Stimulated activated CD4-positive, alpha-beta T cell treated with anti-CD3 and anti-CD28 coated beads, Interleukin-15, amount 100 ng/mL, for 48 hours (primary cell): ENCODE measurements at places on chromosomes 5 and 9.
A peak's percentile ranks its signal among the peaks of the same experiment; 100 is the strongest.

DNA sequence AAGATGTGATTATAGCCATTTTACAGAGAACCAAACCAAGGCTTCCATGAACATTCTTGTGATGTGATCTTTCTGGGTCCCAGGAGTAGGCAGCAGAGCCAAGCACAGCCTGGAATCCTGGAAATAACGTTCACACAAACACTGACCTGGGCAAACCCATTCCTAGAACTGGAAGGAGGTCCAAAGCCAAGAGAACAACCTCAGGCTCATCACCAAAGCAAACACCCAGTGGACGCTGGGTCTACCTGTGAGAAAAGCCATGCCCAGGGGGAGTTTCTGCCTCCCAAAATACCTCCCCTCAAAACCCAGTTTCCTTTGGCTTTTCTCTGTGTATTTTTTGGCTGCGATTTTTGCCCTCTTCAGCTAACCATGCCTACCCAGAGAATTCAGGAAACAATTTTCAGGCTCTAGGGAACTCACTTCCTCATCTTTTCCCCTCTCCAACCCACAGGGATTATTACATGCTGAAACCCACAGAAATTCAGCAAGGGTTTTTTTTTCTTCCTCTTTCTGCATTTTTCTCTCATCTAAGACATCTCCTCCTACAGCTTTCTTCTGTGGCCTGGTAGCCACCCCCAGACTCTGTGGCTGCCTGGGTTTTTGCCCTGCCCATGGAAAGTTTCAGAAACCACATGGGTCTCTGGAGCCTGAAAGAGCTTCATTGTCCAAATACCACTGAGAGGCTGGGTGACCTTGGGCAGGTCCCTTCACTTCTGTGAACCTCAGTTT is 75.0 kb downstream of the TNC start:
- peak; percentile 9 for DNase-seq

- no peak for DNase-seq
These were observed 18.5 kb downstream of the PDZD2 start for GRCh38 chr5:31657315-31657979.

DNA sequence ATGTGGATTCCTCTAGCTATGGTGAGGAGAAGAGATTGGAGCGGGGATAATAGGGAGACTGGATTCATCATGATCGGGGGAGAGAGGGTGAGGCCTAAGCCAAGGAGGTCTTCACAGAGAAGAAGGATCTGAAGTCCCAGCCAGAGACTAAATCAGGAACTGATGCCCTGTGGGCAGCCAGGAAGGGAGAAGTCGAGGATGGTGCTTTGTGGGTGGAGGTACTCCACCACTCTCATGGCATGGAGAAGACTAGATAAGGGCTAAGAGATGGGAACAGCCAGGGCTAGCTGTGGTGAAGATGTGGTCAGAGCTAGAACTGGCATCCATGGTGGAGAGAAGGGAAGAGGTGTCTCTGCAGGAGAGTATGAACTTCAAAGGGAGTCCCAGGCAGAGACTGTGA is 3.0 kb upstream of the RGS14 start:
- no peak for DNase-seq

DNA sequence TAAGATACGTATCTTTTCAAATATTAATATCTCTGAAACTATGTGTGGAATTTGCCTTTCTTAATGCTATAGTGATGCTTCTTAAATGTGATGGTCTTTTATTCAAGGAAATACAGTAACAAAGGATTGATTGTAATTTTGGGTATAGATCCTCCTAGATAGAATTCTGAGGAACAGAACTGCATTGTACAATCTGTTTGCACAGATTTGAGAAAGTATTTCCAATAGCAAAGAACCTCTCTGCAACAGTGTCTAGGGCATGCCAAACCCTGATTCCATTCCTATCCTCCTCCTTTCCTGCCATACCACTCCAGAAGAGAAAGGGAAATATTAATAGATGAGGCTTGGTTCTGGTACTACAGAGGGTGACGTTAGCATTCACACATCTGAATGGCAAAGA is 10.4 kb downstream of the SMIM15 start:
- no peak for DNase-seq

DNA sequence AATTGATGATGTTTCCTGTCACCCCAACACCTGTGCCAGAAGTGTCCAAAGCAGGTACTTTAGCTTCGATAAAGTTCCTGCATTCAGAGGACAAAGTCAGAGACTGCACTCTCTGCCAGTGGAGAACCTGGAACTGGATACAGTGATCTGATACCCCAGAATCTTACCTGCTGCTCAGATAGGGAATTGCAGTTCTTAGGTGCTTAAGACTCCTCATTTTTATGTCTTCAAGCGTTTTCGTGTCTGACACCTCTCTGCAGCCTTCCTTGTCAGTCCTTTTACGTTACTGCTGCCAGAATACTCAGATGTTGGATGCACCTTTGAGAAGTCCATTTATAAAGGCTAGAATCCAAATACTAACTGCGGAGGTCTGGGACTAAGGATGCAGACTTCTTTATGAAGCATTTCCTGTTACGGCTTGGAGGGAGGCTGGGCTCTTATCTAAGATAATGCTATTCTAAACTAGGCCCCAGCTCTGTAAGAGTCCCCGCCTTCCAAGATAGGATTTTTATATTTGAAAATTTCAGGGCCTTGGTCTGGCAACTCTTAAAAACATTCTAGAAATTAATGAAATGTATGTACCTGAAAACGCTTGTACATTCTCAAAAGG is 1.9 kb downstream of the ISOC1 start:
- DNase-seq: no peak

- DNase-seq: no peak
These were observed 39.0 kb upstream of the POC5 start for GRCh38 chr5:75756211-75756610.

- no peak for DNase-seq
These were observed 110.2 kb downstream of the MLLT3 start for GRCh38 chr9:20512106-20512505.

GRCh38 chr9:38192731-38193265 is 123.8 kb upstream of the SHB start:
- no peak for DNase-seq

GRCh38 chr5:96344678-96345577 is 88.1 kb downstream of the PCSK1 start:
- peak; percentile 11 for DNase-seq

DNA sequence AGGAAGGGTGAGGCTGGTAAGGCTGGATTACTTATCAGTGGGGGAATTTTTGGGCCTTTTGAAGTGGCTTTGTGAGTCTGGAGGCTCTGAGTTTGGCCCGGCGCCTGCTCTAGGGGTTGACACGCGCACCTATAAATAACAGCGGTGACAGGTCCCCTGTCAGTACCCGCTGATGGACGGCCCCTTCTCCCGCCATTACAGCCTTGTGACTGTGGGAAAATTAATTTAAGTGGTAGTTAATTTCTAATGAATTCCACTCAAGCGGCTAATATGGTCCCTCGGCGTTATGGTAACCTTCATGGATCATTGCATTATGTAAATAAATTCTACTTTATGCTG is 16.5 kb downstream of the MRPL36 start:
- no peak for DNase-seq

- no peak for DNase-seq
These were observed 39.7 kb upstream of the GABRP start for GRCh38 chr5:170743876-170744212.

GRCh38 chr5:138658676-138659075 is 83.5 kb upstream of the HSPA9 start:
- DNase-seq: no peak

DNA sequence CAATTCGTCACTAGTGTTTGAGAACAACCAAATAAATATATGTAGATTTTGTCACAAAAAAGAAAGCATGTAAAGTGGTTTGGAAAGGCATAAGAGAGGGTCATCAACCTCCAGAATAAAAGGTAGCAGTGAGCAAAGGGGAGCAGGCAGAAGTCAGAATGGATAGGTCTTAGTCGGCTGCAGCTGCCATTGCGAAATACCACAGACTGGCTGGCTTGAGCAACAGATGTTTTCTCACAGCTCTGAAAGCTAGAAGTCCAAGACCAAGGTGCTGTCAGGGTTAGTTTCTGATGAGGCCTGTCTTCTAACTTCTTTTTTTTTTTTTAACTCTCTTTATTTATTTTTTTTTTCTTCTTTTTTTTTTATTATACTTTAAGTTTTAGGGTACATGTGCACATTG is 208.1 kb upstream of the PIK3R1 start:
- DNase-seq: no peak

DNA sequence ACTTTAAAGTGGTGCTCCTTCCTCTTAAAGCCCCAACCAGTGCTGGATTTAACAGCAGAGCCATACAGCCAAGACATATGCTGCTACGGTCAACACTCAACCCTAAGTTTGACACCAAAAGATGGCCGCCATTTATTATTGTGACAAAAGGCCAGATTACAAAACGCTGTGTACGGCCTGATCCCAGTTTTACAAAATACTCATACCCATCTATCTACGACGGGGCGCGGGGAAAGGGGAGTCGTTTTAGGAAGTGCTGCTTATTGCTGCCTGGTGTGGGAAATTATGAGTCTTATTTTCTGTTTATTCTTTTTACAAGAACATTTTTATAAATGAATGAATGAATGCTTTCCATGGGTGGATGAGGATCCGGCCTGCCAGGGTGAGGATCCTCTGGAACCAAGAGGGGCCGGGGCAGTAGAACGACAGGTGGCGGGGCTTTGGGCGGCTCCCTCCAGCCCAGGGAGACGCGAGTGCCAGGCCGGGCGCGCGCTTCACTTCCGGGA is 457 bp upstream of the IDNK start:
- peak; percentile 29 for DNase-seq

- DNase-seq: no peak
These were observed 3.9 kb upstream of the NKD2 start for GRCh38 chr5:1004461-1005248.

DNA sequence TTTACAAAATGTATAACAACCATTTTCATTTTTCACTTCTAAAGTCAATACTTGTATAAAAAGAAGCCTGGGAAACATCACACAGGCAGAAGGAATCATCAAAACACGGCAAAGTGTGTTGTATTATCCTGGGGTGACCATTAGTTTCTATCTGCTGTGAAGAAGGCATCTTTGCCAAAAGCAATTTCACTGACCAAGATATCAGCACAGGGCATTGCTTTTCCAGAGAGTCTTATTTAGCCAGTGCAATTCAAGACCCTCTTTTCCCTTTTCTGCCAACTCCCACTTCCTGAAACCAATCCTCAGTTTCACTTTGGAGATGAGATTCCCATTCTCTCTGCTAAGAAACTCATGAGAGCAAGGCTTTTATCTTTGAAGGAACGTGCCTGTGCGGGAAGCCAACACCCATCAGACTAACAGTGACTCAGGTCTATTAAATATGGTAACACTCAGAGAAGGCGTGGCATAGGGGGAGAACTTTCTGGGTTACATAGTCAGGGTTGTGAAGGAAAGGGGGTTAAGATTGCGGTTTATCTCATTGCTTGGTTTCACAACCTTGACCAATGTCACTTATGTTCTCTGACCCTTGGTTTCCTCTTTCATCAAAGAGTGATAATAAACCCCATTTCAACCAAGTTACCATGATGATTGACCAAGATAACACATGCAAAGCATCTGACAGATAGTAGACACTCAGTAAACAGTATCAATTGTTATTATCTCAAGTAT is 666.9 kb upstream of the KLF4 start:
- DNase-seq: no peak

- DNase-seq: no peak
These were observed 344.2 kb downstream of the ADGRV1 start for GRCh38 chr5:90902651-90903386.

DNA sequence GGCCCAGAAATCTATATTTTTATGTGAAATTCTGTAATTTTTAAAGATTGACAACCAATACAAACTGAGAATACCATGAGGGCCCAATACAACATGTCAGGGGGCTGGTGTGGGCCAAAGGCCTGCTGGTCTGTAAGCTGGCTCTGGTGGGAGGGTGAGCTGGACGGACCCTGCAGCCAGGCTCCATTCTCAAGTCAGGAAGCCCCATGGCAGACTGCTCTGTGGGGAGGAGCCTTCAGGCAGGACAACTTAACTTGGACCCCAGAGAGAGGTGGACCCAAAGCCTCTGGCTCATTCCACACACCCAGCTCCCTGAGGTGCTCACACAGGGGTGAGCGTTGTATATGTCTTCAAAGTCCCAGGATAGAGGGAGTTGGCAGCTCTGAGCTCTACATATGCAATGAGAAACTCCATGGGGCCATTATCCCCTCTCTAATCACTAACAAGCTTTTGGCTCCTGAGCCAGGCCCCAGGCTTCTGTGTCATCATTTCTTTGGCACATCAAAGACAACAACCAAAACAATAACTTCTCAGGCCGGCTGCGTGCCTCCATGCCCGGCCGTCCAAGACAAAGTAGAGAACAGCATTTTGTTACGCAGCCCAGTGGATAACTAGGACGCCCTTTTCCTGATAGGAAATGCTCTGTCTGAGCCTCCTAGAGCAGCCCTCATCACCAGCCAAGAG is 6.4 kb downstream of the SEPTIN8 start:
- no peak for DNase-seq

DNA sequence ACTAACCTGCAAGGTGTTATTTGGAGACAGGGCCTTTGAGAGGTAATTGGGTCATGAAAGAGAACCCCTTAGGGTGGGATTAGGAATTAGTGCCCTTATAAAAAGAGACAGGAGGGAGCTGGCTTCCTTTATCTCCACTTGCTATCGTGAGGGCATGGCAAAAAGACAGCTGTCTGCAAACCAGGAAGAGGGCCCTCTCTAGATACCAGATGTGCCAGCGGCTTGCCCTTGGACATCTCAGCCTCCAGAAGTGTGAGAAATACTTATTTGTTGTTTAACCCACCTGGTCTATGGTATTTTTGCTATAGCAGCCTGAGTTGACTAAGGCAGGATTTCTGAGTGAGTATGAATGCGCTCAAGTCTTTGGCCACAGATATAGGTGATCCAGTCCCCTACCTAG is 978 bp upstream of the RGS14 start:
- DNase-seq: no peak

DNA sequence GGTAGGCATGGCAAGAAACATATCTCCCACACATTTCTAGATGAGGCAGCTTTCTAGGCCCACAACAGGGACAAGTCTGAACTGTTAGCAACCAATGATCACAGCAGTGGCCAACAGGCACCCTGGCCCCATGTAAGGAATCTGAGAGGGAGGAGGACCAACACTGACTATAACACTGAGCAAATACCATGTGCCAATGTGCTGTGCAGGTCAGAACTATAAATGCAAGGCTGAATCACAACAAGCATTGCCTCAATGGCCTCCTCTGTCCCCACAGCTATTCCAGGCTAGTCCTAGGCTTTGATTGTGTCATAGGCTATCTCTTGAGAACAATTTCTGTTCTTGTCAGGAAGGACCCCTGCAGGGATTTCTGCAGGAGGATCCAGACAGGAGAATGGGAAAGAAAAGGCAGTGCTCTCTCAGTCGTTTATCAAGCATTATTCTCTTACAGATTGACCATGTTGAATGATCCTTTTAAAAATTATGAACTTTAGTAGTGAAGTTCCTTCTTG is 221.2 kb downstream of the TLE1 start:
- DNase-seq: no peak

DNA sequence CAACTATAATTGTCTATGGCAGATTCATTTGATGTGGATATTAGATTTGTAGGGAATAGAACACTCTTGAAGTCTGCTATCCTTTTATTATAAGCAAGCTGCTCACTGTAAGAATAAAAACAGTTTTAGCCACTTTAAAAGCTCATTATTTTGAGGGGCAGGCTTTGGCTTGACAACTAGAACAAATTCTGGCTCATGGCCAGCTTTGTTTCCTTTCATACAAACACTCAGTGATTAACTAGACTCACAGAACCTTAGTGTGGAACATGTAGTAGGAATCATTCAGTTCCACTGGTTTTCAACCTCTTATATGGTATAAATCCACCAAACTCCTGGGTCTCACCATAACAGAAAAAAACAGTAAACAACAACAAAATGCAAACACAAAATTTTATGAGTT is 27.4 kb upstream of the CEP120 start:
- DNase-seq: no peak

GRCh38 chr5:113117543-113118115 is 141.0 kb downstream of the DCP2 start:
- DNase-seq: no peak
